ENCODE measurements at places on chromosomes 2 and 18.

DNA sequence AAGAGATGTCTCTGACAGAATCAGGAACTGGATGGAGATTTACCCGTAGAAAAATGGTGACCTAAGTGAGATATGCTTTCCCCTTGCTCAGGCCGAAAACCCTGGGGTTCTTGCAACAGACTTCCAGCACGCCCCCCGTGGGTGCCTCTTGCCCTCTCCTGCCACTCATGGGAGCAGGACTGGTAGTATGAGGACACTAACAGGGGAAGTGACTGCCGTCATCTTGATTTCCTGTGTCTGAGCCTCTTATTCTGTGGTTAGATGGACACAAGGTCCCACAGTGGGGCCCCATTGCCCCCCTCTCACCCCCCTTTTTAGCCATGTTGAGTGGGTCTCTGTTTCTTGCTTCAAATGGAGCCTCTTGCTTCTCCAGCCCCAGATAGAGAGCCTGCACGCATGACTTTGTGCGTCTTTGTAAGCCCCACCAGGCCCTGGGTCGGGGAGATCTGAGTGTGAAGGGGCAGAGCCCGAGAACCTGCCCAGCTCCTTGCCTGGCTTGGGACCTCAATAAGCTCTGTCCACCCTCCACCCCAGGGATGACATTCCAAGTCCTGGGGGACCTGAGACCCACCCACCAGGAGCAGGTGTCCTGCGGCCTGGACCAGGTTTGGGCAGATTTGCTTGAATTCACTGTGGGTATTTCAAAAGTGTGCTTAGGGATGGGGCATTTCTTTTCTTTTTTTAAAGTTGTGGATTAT, 12.6 kb downstream of the GNLY start:
- no peak for DNase-seq

- no peak for DNase-seq
These were observed 39.0 kb downstream of the FER1L5 start for GRCh38 chr2:96681540-96681939.

GRCh38 chr2:216392018-216392562, 19.8 kb upstream of the MARCHF4 start:
- DNase-seq: no peak

DNA sequence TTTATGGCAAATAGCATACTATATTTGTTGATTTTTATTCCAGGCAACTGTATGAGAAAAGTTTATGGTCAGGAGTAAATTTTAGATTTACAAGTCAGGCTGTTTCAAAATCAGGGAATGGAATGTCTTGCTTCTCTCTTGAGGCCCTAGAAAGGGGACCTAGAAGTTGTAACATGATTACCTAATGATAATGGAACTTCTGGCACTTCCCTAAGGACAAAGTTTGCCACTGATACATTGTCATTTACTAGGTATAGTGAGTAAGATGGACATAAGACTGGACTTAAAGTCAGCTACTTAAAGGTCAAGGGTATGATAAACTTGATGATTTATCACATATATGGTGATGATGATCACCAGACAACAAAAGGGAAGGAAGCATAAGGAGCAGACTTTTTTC, 103.3 kb upstream of the VRK2 start:
- no peak for DNase-seq

GRCh38 chr2:62383846-62384245, 122.1 kb downstream of the TMEM17 start:
- no peak for DNase-seq

GRCh38 chr2:190875891-190876290, 4.7 kb upstream of the GLS start:
- DNase-seq: no peak

DNA sequence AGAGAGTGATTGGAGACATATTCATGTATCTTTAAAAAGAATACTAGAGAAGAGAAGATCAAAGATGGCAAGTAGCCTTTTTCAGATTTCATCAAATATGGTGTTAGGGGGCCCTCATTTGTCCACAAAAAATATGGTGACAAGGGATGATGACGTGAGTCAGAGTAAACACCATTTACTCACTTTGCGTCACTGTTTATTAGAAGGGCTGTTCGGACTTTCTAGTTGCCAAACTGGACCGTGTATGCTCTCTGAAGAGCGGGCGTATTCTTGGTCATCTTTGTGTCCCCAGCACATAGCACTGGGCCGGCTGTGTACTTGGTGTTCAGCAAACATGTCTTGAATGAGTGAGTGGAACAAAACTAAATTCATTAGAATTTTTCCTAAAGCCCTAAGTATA, 37.5 kb downstream of the TTC39C start:
- no peak for DNase-seq

GRCh38 chr18:59358414-59358711, 702 bp downstream of the LMAN1 start:
- no peak for DNase-seq
